ENCODE measurements at places on chromosomes 3 and 15.
A peak's percentile ranks its signal among the peaks of the same experiment; 100 is the strongest.

DNA sequence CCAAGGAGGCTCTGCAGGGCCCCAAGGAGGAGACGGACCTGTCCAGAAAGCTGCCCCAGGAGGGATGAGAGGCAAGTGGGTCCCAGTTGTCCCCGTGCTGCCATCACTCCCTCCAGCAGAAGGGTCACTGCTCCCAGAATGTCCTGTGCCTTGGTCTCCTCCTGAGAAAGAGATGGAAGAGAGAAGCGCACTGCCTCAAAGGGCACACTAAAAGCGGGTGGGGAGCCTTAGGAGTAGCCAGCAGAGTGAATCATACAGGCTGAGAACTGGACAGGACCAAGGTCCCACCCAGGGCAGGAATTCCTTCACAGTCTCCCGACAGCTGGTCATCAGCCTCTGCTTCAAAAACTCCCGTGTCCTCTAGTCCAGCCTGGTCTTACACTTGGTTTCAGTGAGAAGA is 4.6 kb downstream of the THPO start:
- DNase-seq, result no peak

- no peak for DNase-seq
Observed at GRCh38 chr15:95394186-95395067, 936.1 kb upstream of the NR2F2 start.

GRCh38 chr15:91465696-91466095 is 365.6 kb downstream of the SV2B start:
- DNase-seq, result no peak

- DNase-seq, result peak; percentile 1
Observed at GRCh38 chr15:77851691-77852090, 219.0 kb upstream of the LINGO1 start.

GRCh38 chr15:90881978-90882721 is 2.2 kb upstream of the FES start:
- DNase-seq, result no peak

- DNase-seq, result no peak
Observed at GRCh38 chr15:52714968-52715367, 35.8 kb upstream of the ATOSA start.

DNA sequence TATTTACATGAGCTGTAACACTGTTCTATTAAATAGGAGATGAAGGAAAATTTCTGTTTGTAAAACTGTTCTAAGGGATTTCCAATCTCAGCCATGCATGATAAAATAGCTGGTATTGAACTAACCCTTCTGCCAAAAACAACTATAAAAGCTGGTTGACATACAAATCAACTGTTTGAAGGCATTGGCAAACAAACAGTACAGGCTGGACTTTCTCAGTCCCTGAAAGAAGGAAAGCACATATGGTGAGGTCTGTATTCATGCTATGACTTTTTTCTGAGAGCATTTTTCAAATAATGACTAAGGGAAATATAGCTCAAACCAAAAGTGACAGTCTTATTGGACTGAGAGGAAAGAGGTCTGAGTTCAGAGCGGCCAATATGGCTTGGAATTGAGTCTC is 117.0 kb upstream of the CCDC54 start:
- no peak for DNase-seq

GRCh38 chr15:70669006-70669602 is 94.3 kb downstream of the UACA start:
- no peak for DNase-seq

DNA sequence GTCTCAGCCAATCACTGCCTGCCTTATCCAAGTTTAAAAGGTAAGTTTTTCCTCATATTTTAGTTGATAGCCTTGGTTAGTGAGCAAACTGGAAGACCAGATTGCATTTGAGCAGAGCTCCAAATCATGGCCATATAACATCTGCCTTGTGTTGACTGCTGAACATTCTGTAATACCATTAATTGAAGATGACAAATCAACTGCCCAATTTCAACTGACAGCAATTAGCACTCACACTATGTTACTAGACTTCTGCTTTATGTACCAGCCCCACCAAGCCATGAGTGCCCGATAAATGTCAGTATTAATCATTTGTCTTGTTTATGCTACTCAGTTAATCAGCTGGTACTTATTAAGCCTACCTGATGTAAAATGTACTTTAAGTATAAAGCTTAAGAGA is 83.1 kb downstream of the CGGBP1 start:
- no peak for DNase-seq

GRCh38 chr3:49244581-49245205 is 32.3 kb downstream of the C3orf62 start:
- no peak for DNase-seq

GRCh38 chr3:112504123-112504522 is 4.9 kb upstream of the BTLA start:
- no peak for DNase-seq

- no peak for DNase-seq
Observed at GRCh38 chr15:39079296-39079847, 501.5 kb upstream of the THBS1 start.

GRCh38 chr3:21158861-21159542 is 592.0 kb downstream of the ZNF385D start:
- no peak for DNase-seq

DNA sequence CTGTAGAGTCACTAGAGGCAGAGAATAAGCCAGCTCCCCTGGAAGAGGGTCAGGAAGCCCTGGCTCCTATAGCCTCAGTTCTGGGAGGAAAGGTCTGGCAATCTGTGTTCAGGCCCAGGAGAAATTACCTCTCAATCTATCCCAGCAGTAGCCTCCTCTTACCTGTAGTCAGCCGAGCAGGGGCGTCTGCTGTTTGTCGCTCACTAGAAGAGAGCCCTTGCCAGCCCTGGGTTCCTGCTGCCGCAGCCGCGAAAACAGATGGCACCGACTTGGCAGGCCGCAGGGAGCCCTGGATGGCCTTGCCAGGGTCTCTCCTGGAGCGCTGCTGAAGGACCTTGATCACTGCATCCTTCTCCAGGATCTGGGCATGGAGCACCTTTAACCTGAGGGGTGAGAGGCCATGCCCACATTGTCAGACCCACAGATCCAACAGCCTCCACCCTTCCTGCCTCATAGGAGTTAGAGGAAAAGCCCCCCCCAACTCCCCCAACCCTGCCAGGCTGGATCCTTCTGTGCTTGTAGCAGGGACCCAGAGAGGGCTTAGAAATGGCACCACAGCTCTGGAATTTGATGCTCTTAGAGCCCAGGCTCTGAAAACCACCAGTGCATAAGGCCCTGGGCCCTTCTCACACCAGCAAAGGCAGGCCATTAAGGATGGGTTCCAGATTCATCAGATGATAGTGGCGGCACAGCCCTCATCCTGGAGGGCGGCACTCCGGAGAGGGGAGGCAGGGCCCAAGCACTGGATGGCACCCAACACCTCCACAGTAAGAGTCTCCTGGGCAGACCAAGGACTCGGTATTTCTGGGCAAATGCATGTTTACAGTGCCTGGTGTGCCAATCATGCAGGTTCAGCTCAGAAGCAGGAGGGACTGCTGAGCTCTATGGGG is 14.9 kb downstream of the AMOTL2 start:
- DNase-seq, result peak; percentile 12

- no peak for DNase-seq
Observed at GRCh38 chr3:150762662-150763121, 277 bp downstream of the SIAH2 start.

DNA sequence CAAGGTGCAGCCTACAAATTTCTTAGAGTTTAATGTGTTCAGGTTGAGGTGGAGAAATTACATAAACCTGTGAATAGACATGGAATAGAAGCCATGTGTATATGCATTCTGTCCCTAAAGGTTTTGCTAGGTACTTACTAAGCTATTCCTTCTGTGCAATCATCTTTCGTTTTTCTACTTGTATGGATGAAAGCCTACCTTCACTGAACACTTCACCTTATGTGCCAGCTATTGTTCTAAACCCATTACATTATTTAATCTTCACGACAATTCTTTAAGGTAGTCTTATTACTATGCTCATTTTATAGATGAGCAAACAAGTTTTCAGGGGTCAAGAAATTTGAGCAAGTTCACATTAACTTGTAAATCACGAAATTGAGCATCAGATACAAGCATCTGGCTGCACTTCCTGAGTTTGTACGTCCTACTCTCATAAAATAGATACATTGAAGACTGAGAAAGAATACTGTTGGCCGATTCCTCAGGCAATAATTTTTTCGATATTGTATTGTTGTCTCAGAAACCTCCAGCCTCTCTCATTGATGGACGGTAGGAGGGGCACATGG is 635 bp upstream of the RCN2 start:
- DNase-seq, result no peak

DNA sequence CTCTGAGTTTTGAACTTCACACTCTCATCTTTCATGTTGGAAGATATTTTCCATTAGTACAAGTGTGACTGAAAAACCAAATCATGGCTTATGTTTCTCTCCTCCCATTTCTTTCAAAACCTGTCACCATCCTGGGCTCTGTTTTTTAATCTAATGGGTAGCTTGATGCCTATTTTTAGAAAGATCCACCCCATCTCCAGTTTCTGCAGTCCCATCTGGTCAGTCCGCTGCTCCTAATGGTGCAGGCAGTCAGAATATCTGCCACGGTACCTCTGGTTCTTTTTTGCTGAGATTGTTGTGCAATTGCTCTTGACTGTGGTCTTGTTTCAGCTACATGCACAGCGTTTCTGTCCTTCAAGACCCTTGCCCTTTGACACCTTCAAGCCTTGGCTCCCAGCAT is 240.9 kb upstream of the CADM2 start:
- no peak for DNase-seq

DNA sequence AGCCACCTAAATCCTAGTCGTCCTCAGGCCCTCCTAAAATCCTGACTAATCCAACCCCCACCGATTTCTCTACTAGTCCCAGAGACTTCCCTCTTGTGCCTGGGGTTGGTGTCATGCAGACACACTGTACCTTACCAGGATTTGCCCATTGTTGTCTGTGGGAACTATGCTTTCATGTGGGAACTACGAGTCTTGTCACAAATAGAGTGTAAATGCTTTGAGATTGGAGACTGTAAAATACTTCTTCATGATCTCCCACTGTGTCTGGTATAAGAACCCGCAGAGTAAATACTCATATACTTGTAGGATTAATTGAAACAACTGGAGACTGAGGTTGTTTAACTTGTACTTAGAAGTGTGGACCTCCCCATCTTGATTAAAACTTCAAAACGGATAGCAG is 11.2 kb downstream of the B3GNT5 start:
- DNase-seq, result no peak

- no peak for DNase-seq
Observed at GRCh38 chr15:59384507-59384906, 11.8 kb upstream of the MYO1E start.

DNA sequence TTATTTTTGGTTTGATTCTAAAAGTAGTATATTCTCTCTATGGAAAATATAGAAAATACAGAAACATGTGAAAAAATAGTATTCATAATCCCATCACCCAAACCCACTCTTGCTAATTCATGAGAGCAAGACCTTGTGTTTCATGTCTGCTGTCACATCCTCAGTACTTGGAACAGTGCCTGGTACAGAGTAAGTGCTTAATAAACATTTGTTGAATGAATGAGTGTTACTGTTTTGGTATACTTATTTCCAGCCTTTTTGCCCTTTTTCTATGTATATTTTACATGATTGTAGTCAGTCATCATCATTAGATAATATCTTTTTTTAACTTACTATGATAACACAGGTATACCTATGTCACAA is 59.3 kb downstream of the IL16 start:
- no peak for DNase-seq

- peak; percentile 46 for DNase-seq
Observed at GRCh38 chr3:150545419-150546225, 674 bp downstream of the SERP1 start.

- no peak for DNase-seq
Observed at GRCh38 chr3:61334783-61335182, 83.5 kb upstream of the FHIT start.

DNA sequence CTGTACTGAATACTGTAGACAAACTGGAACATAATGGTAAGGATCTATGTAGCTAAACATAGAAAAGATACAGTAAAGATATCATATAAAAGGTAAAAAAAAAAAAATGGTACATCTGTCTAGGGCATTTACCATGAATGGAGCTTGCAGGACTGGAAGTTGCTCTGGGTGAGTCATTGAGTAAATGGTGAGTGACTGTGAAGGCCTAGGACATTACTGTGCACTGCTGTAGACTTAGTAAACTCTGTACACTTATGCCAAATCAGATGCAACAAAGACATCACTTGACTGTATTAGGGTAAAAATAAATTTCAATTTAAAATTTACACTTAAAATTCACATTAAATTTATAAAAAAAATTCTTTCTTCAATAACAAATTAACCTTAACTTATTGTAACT is 281.3 kb upstream of the LMCD1 start:
- DNase-seq, result no peak

Data from activated CD8-positive, alpha-beta memory T cell treated with anti-CD3 and anti-CD28 coated beads, Interleukin-2, amount 50 U/mL, for 4 hours (primary cell).